Stimulated activated CD8-positive, alpha-beta memory T cell treated with anti-CD3 and anti-CD28 coated beads, Interleukin-4, amount 100 ng/mL, for 1 hour (primary cell): ENCODE measurements at places on chromosomes 12 and 14.

DNA sequence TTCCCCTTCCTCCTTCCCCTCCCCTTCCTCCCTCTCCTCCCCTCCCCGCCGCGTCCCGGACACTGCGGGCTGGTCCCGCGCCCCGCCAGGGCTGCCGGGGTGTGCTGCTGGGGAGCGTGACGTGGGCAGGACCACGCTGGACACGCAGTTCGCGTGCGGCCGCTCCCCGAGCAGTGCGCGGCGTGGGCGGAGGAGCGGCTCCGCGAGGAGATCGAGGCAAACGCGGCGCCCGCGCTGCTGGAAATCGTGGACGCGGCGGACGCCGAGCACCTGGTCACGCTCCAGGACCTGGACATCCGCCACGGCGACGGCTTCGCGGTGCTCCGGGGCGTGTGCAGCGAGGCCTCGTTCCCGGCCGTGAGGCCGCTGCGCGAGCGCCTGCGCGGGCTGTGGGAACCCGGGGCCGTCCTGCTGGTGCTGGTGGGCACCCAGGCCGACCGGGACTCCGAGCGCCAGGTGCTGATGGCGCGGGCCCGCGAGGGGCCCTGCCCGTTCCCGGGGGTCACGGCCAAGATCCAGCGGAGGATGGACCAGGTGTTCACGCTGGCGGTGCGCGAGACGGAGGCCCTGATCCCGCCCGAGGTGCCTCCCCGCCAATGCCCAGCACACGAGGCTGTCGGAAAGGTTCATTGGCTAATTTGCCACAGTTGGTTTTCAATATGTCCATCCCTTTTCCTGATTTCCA, 84.3 kb downstream of the TNFAIP2 start:
- DNase-seq = no peak

DNA sequence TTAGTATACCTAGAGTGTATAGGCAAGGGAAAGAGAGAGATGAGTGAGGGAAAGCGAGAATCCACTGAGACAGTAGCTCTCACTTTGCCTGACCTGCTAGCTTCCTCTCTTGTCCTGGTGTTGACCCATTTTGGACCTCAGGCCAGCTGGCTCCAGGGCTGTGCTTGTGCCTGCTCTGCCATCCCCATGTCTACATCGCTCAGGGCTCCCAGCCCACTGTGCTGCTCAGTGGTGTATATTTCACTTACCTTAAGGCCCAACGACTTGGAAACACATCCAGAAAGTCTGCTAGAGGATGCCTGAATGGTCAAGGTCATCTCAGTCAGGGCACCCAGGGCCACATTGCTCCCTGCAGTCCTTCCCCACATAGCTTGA, 964 bp upstream of the SERPINA4 start:
- no peak for DNase-seq

DNA sequence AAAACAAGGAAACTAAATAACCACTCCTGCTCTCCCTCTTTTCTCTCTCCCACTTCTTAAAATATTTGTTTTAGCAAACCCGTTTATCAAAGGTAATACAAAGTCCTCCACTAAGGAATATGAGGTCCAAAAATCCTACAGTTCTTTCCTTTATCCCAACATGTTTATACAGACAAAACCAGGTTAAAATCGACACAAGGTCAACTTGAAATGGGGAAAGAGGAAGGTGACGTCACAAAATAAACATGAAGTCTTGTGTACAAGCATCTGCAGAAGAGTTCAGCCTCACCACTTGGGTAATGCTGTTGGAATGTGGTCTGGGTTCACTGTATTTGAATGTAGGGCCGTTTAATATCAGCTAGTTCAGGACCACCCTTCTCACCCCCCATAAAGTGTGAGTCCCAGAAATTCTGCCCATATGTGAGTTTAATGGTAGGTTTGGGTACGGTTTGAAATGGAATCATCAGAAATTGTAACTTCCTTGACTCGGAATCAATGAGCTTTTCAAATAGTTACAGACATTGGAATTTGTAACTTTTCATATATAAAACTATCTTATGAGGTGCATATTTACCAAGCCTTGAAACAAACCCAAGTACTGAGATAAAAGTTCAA, 120.0 kb upstream of the SLC38A2 start:
- DNase-seq = no peak

DNA sequence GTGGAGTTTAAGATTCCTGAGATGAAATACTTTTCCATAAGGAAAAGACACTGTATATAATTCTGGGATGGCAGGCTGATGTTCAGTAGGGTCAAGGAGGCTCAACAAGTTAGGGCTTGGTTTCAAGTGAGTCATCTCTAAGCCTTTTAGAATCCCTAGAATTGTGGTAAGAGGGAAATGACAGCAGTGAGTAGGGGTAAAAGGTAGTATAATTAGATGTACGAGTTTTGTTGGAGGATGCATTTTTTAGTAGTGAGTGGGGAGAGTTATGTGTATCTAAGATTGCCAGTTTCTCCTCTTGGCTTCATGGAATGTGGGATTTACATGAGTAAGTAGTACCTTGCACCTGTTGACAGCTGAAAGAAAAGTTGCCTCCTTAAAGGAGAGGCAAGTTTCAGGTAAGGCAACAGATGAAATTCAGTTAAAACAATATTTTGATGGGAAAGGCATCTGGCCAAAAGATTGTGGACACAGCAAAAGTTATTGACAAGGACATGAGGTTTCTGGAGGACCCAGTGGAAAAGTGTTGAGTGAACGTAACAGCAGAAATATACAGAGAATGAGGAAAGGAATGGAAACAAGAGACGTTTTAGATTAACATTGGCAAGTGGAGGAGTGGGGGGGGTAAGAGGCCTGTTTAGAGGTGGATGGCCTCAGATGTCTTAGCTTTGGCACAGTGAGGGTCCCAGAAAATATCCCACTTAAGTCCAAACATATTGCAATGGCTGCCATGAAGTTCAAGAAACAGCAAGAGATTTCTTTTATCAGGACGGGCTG, 21.8 kb downstream of the LMO3 start:
- DNase-seq = no peak

DNA sequence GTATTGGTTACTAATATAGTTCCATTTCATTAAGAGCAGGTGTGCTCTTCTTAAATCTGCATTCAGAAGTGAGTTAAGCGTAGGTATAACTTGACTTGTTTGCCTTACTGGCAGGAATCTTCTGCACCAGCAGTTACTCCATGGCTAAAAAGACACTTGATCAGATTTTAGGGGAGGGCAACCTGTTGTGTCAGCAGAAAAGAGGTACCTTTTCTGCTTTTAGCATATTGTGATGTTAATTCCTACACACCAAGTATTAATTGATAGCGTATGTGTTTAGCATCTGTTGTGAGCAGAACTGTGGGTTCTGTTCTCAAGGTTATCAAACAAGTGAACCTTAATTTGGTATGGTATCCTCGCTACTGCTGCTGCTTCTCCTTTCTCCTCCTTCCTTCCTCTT, 38.3 kb downstream of the TTLL5 start:
- no peak for DNase-seq
